HCT116 (cell line): ENCODE measurements at places on chromosomes 4 and X.

DNA sequence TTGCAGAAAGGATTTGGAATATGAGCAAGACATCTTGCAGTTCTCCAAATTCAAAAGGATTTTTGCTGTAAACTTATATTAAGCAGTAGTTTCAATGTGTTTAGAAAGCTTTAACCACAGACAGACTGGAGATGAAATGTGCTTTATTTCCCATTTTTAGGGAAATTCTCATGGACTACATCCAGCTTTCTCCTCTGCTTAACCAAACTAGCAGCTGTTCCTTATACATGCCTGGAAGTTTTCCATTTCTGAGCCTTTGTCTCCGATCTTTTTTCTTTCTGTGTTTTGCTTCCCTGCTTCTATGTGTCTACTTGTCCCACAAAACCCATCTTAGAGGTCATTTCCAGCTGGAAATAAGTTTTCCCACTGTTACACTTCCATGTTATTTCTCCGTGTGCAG is 41.6 kb downstream of the TMA16 start:
- DNase-seq = no peak

- no peak for DNase-seq
These were observed 746 bp upstream of the AADAT start for GRCh38 chr4:170090352-170091052.

- DNase-seq = no peak
These were observed 789 bp downstream of the ARHGAP10 start for GRCh38 chr4:147732518-147733235.

- no peak for DNase-seq
These were observed 87.0 kb downstream of the AFAP1 start for GRCh38 chr4:7852568-7853185.

DNA sequence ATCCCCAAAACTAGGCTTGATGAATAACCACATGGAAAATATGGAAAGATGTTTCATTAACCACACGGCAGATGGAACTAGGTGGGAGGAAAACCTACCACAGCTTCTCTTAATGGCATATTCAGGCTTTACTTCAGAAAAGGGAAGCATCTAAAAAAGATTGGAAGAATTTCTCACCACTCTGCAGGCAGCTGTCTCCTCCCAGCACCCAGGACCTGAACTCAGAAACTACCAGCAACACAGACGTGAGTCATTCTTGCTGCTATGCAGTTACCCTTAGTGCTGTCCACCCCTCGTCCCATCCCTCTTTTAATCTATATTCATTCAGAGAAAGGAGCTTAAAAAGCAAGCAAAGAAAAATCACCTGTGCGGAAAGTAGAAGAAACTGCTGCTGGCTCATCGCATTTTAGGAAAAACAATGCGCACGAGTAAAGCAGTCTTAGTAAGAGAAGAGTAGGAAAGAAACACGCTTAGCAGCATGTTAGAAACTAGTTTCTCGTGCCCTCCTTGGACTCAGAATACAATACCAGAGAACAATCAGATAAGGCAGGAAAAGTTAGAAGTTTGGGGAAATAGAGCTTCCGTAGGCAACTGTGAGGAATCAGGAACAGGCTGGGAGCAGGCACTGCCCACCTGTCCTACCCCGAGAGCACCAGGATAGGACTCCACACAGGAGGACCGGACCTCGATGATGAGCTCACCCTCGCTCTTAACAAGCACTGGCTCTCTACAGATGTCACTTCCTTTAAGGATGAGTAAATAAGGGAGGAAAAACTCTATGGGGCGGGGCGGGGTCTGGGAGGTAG is 48.1 kb upstream of the ENPP6 start:
- DNase-seq = peak; percentile 7

DNA sequence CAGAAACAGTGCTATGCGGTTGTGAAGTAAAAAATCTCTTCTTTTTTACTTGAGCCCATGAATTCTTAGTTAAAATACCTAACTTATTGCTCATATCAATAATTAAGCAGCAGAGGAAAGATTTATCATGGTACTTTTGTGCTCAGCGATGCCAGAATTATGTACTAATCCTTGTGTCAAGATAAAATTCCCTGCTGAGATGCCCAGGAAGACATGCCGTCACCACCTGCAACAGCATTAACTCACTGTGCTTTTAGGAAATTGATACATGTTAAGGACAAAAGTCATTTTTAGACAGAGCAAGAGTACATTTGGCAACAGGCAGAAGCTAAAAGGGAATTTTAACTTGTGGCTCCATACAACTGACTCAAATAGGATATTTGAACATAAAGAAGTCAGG is 138.9 kb downstream of the NPNT start:
- DNase-seq = no peak

DNA sequence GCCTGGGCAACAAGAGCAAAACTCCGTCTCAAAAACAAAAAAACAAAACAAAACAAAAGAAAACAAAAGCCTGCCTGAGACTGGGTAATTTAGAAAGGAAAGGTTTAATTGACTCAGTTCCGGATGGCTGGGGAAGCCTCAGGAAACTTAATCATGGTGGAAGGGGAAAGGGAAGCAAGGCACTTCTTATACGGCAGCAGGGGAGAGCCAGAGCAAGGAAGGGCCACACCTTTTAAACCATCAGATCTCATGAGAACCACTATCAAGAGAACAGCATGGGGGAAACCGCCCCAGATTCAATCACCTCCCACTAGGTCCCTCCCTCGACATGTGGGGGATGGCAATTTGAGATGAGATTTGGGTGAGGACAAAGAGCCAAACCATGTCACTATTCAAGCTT is 122.2 kb downstream of the UBE2K start:
- no peak for DNase-seq

DNA sequence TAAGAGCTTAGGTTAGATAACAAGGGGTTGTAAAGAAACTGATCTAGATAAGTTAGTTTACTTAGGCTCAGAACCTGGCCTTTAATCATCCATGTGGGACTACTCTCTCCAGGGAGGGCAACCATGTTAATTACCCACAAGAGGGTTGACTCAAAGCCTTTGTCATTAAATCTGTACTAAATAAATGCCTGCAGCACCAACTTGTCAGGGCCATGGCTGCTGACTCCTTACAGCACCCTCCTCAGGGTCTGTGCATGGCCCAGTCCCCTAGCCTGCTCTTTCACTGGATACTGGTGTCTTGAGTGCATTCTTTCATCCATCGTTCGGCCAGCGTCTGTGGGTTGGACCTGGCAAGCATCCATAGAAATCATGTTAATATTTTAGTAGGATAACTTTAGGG is 34.7 kb downstream of the CASP3 start:
- no peak for DNase-seq

- no peak for DNase-seq
These were observed 3.9 kb downstream of the FGF2 start for GRCh38 chr4:122830426-122831095.

DNA sequence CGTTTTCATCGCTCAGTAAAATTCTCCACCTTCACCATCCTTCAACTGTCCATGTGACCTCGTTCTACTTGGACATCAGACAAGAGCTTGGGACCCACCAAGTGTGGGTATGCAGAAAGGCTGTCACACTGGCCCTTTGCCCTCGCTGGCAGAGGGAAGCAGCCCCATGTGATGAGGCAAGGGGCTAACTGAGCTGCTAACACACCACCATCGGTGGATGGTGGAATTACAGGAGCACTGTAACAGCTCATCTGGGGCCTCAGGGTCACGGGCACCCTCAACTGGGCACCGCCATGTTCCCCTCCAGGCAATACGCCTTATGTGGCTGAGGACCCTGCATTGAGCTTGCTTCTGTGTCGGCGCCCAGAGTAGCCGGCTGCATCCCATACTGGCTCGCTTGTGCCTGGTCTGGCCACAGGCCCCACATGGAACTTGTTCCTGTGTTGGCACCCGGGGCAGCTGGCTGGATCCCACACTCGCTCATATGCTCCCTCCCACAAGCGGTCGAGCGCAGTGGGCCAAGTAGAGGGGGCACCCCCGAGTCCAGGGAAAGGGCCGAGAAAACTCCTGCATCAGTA is 109.5 kb downstream of the TAB3 start:
- DNase-seq = no peak

DNA sequence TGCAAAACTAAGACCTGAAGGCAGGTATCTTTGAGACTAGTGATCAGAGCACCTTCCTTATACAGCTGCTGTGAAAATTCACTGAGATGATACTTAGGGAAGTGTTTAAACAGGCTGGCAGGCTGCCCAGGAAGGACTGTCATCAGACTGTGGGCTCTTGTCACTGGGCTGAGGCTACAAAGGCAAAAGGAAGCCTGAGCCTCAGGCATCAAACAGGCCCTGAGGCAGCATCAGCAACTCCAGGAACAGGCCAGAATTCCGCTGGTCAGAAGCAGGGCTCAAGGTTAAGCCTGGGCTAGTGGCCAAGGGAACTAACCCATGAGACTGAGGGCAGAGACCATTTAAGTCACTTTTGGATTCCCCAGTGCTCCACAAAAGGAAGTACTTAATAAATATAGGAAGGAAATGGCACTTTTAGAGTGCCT is 12.8 kb downstream of the PJA1 start:
- DNase-seq = no peak

GRCh38 chrX:130560544-130560943 is 158.8 kb downstream of the RBMX2 start:
- no peak for DNase-seq

DNA sequence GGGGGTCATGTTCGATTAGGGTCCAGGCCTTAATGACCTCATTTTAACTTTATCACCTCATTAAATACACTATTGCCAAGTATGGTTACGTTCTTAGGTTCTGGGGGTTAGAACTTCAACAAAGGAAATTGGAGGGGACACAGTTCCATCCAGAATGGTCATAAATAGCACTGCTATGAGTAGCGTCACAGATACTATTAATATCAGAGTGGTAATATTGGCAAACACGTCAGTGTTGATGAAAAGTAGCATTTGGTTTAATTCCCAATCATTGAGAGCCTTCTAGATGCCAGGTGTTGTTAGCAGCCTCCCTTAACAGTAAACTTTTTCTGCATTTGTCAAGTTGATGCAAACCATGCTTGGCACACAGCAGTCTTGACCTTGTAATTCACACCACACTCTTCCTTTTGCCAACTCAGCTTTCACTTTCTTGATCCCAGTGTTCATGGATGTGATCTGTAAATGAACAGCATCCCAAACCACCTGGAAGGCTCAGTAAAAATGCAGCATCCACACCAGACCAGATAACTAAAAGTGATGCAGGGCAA is 912.5 kb upstream of the TENM3 start:
- DNase-seq = no peak

DNA sequence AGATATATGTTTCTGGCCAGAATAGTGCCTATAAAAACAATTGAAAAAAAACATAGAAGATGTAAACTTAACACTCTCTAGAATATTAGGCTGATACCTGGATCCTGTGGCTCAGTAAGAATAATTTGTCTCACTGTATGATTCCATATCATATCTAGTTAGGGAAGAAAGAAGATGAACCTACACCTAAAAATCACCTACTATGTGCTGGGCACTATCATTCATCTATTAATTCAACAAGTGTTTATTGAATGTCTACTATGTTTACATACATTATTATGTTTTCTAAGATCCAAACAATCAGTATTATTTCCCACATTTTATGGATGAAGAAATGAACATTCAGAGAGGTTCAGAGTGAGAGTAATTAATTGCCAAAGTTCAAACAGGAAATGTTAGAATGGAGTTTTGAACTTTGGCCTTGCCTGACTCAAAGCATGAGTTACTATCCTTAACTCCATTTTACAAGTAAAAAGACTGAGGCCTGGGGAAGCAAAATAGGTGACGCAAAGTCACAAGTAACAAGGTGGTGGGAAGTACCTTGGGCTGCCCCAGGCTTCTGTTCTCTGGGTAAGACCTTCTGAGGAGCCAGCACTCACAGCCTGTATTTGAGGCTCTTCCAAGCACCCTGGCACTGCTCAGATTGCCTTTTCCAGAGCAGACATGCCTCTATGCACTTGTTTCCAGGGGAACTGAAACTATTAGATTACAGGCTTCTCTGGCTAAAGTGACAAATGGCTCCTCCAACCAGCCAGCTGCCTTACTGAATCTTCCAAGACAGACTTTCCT is 111.1 kb upstream of the ACSL4 start:
- no peak for DNase-seq

- no peak for DNase-seq
These were observed 79.9 kb downstream of the SLC9A6 start for GRCh38 chrX:136065044-136065671.

DNA sequence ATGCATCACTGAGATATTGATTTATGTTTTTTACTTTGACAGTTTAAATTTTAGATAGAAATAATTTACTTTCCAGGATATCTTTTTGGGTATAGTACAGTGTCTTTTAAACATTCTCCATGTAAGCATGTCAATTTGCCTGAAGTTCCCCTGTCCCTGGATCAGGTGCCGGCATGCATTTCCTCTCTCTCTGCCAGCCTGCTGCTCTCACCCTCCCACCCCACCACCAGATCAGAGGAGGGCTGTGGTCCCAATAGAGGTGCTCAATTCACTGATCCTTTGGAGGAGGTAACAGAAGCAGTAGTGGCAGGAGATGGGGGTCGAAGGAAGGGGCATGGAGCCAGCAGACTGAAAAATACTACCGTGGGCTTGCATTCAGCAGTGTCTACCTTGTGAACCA is 28.3 kb upstream of the DSPP start:
- no peak for DNase-seq

GRCh38 chrX:109795682-109796081 is 62.6 kb upstream of the ACSL4 start:
- DNase-seq = no peak

DNA sequence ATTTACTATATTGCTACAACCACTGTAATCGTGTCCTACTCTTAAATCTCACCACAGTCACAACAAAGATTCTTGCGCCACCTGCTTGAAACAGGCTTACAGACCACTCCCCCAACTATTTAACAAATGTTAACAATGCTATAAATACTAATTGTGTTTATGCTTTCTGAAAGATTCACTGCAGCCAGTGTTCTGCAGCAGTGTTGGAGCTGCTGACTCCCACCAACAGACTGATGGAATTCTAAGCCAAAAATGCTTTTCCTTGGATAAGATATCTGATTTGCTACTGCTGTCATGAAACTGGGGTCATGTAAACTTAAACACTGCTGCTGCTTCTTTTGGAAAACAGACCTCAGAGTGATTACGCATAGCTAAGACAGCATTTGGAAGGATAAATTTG is 244.2 kb upstream of the MAB21L2 start:
- no peak for DNase-seq

- peak; percentile 45 for DNase-seq
These were observed 62.9 kb downstream of the ANAPC4 start for GRCh38 chr4:25439918-25440477.
